ENCODE measurements at places on chromosomes 5 and 9.

DNA sequence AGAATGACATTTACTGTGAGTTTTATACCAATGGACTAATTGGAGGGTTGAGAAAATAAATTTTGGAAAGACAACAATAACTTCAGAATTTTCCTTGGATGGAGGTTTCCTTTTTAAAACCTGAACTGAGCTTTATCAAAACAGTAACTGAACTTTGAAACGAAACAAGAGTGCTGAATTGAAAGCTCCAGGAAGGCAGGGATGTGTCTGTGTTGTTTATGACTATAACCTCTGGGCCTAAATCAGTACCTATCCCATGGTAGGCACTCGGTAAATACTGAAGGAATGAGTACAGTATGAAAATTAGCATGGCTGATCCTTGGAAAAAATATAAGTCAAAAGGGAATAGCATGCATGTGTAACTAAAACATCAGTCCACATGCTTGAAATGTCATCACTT is 93.9 kb downstream of the GHR start:
- ATAC-seq = no peak

DNA sequence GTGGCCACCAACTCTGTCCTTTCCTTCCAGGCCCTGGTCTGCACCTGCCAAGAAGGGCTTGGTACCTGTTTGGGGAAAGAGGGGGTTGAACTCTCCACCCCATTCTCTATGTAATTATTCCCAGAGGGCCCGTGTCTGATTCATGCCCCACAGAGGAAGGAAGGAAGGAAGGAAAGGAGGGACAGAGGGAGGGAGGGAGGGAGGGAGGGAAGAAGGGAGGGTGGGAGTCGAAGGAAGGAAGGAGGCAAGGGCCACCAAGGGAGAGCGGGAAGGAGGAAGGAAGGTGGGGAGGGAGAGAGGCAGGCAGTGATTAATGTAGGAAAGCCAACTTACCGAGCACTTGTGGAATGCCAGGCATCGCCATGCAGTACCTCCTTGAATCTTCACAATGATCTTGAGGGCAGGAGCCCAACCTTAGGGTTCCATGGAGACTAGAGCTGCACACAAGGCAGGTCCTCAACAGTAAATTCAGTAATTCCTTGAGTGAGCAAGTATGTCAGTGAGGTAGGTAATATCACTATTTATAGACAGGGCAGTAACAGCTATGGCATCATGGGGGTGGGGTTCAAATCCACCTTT is 75.8 kb downstream of the FGF18 start:
- ATAC-seq = peak; percentile 16

- no peak for ATAC-seq
Observed at GRCh38 chr9:128059365-128059983, 7.6 kb downstream of the NAIF1 start.

DNA sequence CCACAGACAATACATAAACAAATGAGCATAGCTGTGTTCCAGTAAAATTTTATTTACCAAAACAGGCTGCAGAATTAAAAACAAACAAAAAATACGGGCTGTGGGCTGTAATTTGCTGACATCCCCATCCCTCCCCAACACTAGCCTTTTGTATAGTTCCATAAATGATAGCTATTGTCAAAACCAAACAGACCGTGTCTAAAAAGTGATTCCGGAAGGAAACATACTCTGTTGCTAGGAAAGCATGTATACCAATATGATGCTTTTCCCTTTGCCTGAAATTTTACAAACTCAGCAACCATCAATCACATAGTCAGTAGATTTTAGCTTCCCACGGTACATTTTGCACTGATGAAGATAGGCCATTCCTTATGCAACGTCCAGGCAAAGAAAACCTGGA is 80.0 kb downstream of the TMEM215 start:
- no peak for ATAC-seq

DNA sequence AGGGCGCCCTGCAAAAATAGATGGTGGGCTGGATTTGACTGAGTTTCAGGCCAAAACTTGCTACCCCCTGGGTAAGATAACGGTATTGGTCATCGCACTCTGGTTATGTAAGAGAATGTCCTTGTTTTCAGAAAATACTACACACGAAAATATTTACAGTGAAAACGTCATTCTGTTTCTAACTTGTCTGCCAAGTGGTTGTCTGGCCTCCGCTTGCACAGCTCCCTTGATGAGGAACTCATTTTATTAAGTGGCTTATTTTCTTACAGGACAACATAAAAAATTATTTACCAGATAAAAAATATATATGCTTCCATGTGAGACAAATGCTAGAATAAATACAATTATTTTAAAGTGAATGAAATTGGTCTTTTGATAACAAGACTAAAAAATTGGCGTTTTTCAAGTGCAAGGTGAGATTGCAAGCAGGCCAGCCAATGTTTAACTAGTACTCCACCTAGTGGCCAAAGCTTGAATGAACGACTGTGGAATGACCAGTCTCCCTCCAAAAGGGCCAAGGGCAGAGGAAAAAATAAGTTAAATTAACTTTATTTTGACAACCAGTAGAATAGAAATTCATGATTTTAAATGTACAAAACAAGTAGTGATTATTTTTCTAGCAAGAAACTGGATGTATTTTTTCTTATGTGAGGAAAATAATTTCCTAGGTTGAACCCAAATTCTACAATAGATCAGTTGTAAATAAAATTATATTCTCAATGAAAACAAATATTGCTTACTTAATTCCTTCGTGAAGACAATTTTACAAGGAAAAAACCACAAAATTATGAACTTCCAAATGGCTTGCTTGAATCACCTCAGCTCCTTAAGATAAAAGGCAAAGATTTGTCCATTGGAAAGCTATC is 93.2 kb downstream of the ZFAND5 start:
- ATAC-seq = peak; percentile 65

- ATAC-seq = no peak
Observed at GRCh38 chr9:77909306-77909705, 122.3 kb downstream of the GNAQ start.

DNA sequence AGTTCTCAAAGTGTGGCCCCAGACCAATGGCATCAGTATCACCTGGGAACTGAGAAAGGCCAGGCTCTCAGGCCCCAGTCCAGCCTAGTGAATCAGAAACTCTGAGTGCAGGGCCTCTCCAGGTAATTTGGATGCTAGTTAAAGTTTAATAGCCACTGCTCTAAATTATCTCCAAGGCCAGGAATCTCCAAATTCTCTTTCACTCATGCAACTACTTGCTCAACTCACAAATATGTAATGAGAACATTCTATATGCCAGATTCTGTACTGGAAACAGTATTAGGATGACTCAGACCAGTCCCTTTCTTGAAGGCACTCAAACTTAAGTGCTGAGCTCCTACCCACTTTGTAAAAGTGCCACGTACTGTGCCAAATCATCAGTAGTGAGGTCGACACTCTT is 84.6 kb downstream of the PAPPA start:
- ATAC-seq = no peak

GRCh38 chr5:79535477-79536192 is 21.7 kb upstream of the HOMER1 start:
- no peak for ATAC-seq
